ENCODE measurements at places on chromosomes 7 and 10.
A peak's percentile ranks its signal among the peaks of the same experiment; 100 is the strongest.

DNA sequence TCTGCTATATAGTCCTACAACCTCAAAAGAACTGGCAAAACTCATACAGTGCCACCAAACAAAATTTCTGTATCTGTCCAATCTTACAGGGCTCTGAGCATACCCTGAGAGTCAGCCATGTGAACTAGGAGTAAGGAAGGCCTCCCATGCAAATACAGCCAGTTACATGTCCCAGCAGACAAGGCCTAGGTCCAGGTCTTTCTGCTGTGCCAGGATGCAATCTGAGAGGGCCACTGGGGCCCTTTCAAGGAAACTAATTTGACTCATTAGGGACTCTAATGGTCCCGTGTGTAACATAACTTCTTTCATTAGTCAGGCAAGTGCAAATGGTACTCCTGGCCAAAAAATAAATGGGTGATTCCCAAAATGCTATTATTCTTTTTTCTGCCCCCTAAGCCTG is 17.9 kb upstream of the HIBADH start:
- no peak for DNase-seq

- peak; percentile 19 for DNase-seq
Observed at GRCh38 chr10:12509016-12509793, 159.9 kb downstream of the CAMK1D start.

DNA sequence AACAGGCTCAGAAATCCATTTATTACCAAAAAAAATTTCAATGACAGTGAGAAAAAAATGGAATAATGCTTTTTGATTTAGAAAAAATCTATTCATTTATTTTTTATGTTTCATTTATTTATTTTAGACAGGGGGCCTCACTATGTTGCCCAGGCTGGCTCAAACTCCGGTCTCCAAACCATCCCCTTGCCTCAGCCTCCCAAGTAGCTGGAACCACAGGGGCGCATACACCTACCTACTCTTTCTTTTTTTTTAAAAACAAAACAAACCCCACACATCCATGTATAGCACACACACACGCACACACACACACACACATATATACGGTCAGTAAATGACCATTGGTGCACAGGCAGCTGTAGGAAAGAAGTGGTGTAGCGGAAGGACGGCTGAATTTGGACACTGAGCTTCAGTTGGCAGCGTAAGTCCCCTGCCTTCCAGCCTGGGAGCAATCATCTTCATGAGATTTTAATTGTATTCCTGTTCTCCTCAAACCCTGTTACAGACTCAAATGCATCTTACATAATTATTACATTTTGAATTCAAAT is 28.8 kb downstream of the ARL4A start:
- DNase-seq = no peak

DNA sequence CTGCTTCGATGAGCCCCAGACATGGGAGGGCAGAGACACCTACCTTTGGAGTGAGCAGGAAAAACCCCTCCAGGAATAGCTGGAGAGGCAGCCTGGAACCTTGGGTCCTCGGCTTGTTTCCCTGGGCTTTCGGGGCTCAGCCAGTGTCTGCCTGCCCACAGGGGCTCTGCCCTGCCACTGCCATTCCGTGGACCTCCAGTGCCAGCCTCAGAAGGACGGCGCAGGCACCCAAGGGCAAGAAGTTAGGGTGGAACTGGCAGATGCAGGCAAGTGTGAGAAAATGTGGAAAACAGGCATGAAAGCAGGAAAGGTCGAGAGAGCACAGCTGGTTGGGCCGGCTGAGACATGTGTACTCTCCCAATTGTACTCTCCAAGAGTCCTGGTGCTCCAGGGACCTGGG is 281.5 kb downstream of the GRID1 start:
- DNase-seq = no peak

- no peak for DNase-seq
Observed at GRCh38 chr10:124562425-124563060, 100.9 kb downstream of the LHPP start.

- DNase-seq = no peak
Observed at GRCh38 chr7:81674431-81674830, 95.4 kb downstream of the HGF start.

GRCh38 chr7:47232751-47233412 is 349.0 kb downstream of the TNS3 start:
- DNase-seq = no peak
